Hypothalamus (tissue), 51 donors: ENCODE measurements at places on chromosomes 7 and 10.

DNA sequence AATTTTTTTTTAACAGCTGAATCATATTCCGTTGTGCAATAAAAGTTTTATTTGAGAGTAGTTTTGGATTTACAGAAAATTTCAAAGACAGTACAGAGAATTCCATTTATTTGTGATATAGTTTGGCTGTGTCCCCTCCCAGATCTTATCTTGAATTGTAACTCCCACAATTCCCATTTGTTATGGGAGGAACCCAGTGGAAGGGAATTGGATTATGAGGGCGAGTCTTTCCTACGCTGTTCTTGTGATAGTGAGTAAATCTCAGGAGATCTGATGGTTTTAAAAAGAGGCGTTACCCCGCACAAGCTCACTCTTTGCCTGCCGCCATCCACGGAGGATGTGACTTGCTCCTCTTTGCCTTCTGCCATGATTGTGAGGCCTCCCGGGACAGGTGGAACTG lies 228.0 kb upstream of the MAGI2 start:
- DNase-seq: no peak

GRCh38 chr10:52313933-52314821 lies at the start of gene DKK1:
TSS of gene DKK1 (plus strand) at chr10:52314281. CDS start at chr10:52314435, 154 bp downstream.
- peak; percentile 23 for DNase-seq

DNA sequence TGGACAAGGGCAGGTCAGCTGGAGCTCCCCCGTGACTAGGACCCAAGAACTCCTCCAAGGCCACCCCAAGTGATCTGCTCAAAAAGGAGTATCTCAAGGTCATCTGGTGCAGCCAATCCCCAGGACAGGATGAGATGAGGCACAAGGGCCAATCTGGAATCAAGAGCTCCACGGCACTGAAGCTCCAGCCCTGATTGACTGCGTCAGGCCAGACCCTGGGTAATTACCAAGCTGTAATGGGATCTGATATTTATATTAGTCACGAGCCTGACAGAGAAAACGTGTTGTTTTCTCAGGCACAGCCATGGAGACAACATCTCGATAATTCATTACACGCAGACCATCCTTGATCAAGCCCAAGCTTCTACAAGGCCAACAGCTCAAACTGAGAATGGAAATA lies 4.2 kb downstream of the KCNMA1 start:
- no peak for DNase-seq

DNA sequence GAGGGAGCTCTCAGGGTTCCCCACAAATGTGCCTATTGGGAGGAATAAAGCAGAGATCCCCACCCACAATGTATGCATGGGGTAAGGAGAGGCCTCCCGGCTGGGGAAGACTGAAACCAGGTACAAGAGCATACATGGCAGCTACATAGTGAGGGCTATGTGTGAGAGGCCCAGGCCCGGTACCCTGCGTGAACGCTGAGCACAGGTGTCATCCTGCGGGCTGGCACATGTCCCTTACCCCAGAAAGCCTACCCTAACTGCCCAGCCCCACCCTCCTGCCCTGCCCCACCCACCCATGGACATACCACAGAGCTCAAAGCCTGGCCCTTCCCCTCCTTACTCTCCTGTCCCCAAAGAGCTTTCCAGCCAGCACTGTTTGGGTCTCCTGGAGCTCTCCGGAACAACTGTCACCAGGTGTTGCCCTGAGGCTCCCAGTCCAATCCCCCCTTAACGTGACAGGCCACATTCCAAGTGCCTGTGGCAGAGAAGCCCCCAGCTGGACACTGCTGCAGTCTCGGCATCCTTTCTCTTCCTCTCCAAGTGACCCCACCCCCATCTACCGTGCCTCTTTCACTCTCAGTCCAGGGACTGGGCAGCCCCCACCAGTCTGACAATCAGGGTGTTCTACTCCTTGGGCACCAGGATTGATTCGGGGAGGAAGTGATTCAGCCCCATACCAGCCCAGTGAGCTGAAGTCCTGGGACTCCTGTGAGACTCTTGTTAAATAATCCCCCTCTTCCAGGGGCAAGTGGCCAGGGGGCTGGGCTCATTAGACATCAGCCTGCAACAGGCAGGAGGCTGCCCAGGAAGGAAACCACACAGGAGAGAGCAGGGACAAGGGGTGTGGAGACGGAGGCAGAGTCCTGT lies 19.6 kb downstream of the GRID1 start:
- no peak for DNase-seq

DNA sequence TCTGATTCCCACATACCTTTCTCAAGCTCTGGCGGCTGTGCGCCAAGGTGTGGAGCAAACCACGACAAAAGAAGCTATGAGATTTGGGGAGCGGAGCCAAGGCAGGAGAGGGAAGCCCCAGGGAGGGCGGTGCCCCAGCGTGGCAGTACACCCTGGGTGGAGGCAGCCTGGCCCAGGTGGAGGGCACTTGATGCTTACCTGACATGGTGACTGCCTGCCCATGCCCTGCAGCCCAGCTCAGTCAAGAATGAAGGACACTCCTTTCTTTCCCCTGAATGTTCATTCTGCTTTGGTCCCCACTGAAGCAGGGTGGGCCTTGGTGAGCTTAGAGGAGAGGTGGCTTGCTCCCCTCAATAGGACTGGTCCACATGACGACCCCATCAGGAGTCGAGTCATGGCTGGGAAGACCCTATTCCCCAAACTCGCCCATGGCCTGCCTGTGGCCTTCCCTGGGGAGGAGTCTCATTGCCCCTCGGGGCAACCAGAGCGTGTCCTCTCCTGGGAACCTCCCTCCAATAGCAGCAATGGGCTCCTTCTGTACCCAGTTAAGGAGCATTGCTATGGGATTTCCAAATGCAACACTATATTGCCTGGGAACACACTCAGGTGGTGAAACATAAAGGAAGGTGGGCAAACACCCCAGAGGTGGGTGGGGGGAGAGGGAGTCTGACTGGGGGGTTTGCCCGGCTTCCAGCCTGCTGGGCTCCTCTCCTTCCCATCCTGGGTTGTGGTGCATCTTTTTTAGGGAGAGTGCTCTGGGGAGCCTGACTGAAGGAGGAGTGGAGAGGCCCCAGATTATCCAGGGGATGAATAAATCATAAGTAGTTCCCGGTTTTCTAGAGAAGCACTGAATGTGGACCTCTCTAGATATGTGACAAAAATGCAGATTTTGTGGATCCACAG lies 22.7 kb downstream of the RAMP3 start:
- DNase-seq: no peak

- DNase-seq: no peak
Measured at GRCh38 chr10:12847361-12847975, 154.0 kb downstream of the CCDC3 start.

- DNase-seq: no peak
Measured at GRCh38 chr10:71137701-71138100, 74.7 kb upstream of the UNC5B start.

GRCh38 chr7:3013975-3014792 lies 29.5 kb downstream of the CARD11 start:
- no peak for DNase-seq
